Immature natural killer cell (primary cell): ENCODE measurements at places on chromosomes 13 and 19. TPM values are rescaled to one million over a fixed set of nuclear protein-coding genes. Genes with fewer than 3 reads are reported as not detected.

ELSPBP1 gene
- not detected for polyA plus RNA-seq

DNA sequence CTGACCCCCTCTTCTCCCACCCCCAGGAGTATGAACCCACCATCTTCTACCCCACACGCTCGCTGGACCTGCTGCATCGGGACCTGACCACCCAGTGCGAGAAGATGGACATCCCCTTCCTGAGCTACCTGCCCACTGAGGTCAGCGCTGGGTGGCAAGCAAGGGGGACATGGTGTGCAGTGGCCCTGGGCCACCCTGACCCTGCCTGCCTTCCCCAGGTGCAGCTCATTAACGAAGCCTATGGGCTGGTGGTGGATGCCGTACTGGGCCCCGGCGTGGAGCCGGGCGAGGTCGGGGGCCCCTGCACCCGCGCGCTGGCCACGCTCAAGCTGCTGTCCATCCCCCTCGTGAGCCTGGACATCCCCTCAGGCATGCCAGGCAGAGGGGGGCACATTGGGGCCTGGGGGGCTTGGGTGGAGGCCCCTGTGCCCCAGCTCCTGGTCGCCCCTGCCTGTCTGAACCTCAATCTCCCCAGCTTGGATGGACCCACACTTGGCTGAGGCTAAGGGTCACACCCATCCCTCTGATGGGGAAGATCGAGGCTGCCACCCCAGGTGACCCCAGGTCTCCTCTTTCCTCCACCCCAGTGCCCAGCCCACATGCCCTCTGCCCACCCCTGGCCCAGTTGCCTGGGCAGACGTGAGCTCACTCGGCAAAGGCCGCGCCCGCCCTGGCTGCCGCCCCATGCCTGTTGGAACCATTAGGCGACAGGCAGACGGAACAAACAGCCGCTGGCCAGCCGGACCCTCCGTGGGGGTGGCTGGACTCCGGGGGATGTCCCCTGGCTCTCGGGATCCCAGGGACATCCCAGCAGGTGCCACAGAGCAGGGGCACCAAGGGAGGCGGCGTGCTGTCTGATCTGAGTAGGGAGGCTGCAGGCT is 2.5 kb upstream of the CILP2 start:
- H3K4me1 ChIP-seq: peaks cover 19% of the 10 kb centered on the region
- peaks cover 10% of the 10 kb centered on the region for H3K27me3 ChIP-seq
- H3K27ac ChIP-seq: no peak overlapping the region
- H3K36me3 ChIP-seq: no peaks in the 10 kb centered on the region
- DNase-seq: no peak
- no peak overlapping the region for H3K4me3 ChIP-seq

DNA sequence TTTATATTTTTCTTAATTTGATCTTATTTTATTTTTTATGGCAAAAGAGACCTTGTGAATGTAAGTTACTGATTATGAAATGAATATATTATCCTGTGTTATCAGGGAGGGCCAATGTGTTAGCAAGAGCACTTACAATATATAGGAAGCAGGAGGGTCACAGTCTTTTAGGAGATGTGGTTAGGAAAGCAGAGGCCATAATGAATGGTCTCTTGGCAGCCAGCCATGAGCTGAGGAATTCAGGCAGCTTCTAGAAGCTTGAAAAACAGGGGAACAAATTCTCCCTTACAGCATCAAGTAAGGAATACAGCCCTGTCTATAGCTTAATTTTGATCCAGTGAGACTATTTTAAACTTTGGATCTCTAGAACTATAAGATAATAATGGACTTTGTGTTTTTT is 2374.6 kb downstream of the PCDH9 start:
- no peaks in the 10 kb centered on the region for H3K36me3 ChIP-seq
- no peaks in the 10 kb centered on the region for H3K4me1 ChIP-seq
- H3K27ac ChIP-seq: no peak overlapping the region

GRCh38 chr13:94256721-94257120 is 222.8 kb downstream of the DCT start:
- H3K4me3 ChIP-seq: no peak overlapping the region
- DNase-seq: no peak
- H3K36me3 ChIP-seq: no peaks in the 10 kb centered on the region
- H3K4me1 ChIP-seq: no peaks in the 10 kb centered on the region
- no peak overlapping the region for H3K27ac ChIP-seq
